ENCODE measurements at places on chromosomes 2 and 18.

- no peak for DNase-seq
Measured at GRCh38 chr18:27395752-27396151, 210.6 kb upstream of the CHST9 start.

GRCh38 chr2:7879483-7879835, 802.4 kb upstream of the ID2 start:
- no peak for DNase-seq

DNA sequence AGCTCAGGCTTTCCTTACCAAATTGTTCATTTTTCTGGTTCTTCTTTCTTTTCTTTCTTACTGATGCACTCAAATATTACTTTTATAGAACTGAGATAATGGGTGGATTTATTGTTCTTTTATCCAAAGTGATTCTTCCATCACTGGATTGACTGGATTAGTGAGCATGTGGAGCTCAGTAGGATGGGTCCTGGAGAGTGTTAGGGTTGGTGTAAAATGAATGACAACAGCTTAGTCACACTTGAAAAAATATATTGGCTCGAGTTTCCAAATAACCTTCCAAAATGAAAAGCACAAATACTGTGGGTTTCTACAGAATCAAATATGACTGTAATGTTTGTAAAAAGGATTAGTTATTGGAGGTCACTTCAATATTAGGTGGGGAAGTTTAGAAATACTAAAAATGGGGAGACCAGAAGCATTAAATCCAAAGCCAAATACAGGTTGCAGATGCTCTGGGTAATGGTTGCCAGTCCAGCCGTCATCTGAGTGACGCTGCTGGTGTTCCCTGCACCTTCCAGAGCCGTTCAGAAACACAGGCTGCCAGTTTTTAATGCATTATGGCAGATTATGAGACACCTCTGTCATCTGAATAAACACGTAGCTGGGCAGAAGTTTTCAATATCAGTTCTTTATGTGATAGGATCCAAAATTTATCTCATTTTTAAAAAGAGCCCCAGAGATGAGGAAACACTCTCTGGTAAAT, 294.8 kb upstream of the NRP2 start:
- no peak for DNase-seq

DNA sequence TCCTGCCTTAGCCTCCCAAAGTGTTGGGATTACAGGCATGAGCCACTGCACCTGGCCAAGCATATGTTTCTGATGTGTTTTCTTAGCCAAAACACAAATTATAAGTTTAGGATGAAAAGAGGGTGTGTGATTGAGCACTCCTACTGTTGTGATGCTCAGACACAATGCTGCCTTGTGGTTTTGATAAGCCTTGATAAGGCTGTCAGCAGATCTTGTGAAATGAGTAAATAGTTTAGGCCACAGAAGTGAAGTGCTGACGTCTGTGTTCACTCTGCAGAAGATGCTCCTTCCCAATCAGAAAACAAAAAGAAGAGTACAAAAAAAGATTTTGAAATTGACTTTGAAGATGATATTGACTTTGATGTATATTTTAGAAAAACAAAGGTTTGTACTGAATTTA, 24.3 kb downstream of the NCAPH start:
- DNase-seq, result no peak

DNA sequence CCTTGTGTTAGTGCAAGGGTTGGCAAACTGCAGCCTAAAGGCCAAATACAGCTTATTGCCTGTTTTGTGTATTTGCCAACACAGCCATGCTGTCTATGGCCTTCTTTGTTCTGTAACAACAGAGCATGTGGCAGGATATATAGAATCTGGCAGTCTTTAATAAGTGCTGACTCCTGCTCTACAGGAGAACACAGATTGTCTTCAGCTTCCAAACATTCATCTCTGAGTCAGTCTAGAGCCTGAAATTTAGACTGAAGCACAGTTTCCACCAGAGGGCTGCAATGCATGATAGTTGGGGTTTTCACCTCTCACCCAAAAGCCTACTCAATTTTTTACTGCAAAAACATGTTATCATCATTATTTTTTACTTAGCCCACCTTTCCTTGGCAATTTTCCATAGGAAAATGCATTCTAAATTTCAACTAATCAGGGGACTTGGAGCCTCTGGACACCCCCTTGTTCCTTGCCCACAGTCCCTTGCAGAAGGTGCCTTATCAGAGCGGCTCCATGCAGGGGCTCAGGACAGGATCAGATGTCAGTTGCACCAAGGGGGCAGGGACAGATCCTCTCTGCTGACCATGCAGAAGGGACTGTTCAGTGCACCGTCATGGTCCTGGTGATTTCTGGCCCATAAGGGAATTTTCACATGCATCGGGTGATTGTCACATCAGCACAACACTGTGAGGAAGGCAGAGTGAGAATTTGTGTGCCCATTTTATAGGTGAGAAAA, 12.4 kb downstream of the IL37 start:
- no peak for DNase-seq

DNA sequence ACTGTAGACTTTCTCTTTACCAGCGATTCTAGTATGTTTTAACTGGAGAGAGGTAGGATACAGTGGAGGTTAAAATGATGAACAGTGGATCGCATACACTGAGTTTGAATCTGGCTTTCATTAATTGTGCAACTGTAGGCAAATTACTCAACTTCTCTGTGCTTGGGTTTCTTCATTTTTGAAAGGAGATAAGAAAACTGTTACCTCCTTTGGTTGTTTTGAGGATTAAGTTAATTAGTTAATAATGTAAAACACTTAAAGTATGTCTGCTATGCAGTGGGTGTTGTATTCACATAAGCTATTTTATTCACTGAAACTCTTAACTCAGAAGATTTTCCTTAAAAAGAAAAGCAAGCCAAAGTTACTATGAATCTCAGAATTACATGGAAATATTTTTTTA, 111.8 kb upstream of the CYP20A1 start:
- no peak for DNase-seq

DNA sequence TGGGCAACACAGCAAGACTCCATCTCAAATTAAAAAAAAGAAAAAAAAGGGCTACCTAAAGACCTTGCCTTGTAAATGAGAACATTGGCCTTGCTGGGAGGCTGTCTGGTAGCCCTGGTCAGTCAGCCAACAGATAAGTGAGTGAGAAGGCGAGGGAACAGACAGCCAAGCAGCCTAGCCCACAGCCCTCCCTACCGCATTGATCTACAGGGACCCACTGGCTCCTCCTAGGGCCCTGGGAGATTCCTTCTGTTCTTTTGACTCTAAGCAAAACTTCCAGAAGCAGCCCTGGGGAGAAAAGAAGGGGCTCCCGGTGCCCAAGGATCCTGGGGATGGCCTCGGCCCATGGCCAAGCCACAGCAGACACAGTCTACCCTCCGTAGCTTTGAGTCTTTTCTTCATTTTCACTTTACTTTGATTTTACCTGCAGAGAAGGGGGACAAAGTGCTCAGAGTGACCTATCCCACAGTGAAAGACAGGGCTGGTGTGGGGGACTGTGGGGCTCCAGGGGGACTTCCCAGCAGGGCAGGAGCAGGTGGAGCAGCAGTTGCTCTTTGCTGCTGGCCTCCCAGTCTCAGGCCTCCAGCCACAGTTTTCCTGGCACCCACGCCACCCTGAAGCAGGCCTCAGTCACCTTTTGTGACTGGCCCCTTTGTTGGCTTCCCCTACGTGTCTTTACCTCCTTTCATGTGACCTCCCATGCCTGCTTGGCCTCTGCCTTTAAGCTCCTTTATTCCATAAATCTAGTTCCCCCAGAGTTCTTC, 5.1 kb downstream of the CEP68 start:
- DNase-seq, result no peak

DNA sequence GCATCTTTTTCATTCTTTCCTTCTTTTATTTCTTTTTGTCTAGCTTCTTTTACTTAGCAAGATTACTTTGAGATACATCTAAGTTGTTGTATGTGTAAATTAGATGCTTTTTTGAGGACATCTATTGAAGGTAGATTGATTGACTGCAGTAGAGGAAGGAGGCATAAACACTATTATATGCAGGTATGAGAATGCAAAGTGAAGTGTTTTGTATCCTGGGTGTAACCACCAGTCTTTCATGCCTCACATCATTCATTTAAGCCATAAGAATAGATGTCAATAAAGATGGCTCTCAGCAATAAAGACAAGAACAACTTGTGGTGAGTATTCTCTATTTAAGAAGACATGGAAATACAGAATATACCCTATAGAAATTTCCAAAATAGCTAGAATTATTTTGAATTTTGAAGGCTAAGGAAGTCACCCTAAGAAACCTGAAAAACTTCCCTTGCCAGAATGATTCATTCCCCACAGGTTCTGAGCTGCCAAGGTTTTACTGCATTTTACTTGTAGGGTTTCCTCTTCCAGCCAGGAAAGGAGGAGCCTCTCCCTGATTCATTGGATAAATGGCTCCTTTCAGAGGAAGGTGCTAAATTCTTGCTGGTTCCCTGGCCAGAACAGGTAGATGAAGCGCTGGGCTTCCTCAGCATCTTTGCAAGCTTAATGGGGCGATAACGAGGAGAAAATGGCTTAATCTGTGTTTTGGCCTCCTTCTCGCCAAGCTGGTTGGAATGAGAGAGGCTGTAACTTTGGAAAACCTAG, 279.8 kb upstream of the SLC14A2 start:
- no peak for DNase-seq

All from effector CD4-positive, alpha-beta T cell (primary cell).